ENCODE measurements at places on chromosomes 5 and 9.

GRCh38 chr5:42855811-42856210, 44.1 kb upstream of the SELENOP start:
- DNase-seq = no peak

DNA sequence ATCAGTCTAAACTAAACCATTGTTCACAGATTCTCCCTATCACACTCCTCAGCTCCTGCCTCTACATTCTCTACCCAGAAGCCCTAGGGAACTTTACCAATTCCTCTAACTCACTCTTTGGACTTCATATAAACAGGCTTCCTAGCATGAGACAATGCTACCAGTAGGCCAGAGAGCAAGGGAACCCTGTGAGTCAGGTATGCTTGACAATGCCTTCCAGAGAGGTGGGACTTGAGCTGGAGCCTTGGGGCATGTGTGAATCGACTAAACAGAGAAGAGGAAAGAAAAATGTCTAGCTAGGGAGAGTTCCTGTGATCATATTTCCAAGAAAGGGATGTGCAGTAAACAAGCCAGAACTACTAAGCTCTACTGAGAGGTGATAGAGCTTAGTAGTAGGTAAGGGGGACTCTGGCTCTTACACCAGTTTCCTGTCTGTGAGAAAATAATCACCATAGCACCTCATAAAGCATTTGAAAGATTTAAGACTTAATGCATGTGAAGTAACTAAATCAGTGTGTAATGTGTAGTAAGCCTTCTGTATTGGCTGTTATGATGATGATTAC, 6.4 kb upstream of the RFK start:
- DNase-seq = no peak

DNA sequence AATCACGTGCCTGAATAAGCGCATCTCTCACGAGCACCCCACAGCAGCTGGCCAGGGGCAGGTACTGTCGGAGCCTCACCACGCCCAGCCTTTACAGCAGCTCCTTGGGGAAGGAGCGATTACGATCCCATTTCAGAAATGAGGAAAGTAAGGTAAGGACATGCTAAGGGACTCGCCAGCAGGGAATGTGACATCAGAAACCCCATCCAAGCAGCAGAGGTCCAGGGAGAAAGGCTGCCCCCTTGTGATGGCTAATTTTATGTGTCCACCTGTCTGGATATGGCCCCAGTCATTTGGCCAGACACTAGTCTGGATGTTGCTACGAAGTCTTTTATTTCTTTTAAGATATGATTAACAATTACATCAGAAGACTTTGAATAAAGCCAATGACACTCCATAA, 77.3 kb downstream of the UBE2QL1 start:
- DNase-seq = no peak

DNA sequence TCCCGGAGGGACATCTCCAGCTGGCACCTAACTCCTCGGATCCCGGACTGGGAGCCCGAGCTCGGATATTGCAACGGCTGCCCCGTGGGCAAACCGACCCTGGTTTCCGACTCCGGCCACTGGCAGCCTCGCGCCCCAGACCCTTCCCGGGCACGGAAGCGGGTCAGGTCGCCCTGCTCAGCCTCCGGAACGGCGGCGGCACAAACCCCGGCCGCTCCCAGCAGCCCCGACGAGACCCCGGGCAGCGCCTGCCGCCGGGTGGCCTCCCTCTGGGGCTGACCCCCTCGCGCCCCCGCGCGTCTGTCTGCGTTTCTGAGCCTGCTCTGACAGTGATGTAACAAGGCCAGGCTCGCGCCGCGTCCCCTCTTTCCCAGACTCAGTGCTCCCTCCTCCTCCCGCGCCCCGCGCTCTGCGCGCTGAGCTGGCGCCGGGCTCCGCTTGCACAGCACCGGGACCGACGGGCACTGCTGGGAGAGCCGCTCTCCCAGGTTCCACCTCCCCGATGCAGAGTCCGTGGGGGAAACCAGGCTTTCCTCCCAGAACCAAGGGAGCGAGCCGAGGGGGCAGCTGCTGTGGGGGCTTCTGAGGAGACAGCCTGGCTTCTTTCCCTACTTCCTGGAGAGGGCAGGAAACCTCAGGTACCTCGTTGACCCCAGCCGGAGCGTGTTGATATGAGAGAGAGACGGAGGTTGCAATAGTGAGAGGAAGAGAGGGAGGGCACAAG, at the start of gene TMEM215:
Gene TMEM215, plus strand, starts transcription at position 373 of the 724 bp plus-strand sequence. CDS start 644 bp downstream, outside the sequence.
- DNase-seq = no peak

GRCh38 chr5:134492568-134492967, 32.9 kb upstream of the JADE2 start:
- DNase-seq = no peak

DNA sequence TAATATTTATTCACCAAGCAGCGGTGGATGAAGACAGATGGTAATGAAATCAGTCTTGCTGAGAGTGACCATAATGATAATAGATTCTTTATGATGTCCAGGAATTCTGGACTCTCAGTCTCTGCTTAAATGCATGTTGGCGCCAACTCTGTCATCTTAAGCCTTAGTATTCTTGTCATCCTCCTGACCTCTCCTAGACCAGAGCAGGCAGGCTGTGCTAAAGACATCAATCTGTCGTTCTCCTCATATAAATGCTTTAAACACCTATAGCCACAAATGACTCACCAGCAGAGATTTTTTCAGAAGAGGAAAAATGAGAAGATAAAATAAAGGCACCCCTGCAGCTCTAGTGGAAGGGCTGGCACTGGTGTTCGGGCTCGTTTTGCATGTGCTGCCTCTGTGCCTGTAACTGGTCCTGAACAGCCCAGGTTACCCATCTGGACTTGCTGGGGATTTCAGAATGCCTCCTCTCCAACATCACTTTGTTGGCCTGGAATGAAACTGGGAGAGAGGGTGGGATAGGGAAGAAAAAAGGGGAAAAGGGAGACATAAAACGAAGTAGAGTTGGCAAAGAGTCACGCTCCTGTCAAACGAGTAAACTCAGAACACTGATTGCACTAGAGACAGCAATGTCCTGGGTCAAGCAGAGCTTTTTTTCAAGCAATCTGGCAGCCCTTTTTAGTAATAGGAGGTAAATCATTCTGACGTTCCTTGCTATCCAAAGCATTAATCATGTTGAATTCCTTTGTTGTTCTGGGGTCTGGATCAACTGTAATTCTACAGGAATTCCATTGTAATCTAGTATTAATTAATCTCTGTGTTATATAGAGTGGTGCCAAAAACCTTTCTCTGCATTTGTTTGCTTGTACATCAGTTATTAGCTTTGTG, 195.5 kb upstream of the CLINT1 start:
- no peak for DNase-seq

DNA sequence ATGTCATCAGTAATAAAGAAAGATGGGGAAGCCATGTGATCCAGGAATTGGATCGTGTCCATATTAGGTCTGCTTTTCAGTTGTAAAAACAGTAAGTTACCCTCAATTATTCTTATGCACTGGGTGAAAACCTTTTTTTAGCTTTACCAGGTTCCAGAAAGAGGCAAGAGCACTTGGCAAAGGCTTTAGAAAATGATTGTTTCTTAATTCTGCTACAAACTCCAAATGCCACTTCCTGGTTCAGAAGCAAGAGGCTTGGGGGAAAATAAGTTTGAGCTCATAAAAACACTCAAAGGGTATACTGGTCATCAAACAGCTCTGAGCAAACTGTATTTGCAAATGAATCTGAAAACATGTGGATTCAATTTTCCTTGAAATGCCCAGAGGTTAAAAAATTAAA, 615.6 kb downstream of the EBF1 start:
- no peak for DNase-seq

DNA sequence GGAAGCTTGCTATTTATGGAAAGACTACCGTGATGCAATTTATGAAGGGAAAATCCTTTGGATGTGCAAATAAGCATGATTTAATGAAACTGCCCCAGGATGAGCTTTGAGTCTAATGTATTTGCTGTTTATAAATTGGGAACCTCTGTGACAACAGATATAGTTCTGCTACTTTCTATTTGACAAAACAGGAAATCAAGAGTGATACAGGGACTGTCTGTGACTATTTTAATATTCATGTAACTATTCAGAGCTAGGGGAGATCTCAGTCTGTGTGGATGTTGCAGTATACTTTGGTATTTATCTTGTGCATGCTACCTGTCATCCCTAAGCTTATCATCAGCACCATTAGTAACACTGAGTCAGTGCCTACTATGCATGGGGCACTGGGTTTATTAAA, 132.1 kb downstream of the PDZD2 start:
- DNase-seq = no peak
